Tibial nerve (tissue), 4 donors: ENCODE measurements at places on chromosomes 11 and 22. TPM values are rescaled to one million over a fixed set of nuclear protein-coding genes. Genes with fewer than 3 reads are reported as not detected.

DNA sequence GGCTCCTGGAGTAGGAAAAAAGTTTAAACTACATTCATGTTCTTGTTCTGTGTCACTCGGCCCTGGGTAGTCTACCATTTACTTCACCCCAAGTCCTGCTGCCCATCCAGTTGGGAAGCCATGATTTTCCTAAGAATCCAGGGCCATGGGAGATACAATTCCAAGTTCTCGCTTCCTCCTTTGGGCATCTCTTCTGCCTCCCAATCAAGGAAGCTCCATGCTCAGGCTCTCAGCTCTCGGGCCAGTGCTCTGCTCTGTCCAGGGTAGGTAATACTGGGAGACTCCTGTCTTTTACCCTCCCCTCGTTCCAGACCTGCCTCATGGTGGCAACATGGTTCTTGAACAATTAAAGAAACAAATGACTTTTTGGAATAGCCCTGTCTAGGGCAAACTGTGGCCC, 60.6 kb downstream of the TIMP3 start:
- H3K27ac ChIP-seq, result no peak overlapping the region
- H3K36me3 ChIP-seq, result peaks cover 55% of the 10 kb centered on the region
- H3K4me1 ChIP-seq, result no peaks in the 10 kb centered on the region
- DNase-seq, result no peak

GRCh38 chr11:46903846-46904245, 14.5 kb downstream of the LRP4 start:
- DNase-seq, result no peak
- no peaks in the 10 kb centered on the region for H3K36me3 ChIP-seq
- H3K4me3 ChIP-seq, result no peak overlapping the region
- no peak overlapping the region for H3K27ac ChIP-seq
- no peaks in the 10 kb centered on the region for H3K27me3 ChIP-seq

DNA sequence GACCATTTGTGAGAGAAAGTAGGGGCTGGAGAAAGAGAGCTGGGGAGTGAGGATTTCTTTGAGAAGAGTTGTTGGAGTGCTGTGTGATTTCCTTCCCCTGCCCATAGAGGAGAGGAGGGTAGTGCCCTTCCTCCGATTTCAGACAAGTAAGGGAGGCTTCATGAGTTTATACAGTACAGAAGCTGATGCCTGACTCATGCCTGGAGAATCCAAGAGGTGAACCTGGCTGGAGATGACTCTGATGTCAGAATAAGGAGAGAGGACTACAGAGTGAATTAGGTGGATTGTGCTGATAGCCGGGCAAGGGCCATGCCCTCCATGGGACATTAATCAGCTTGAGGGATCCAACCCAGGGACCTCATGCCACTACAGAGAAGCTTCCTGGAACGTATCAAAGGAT, 91.6 kb downstream of the FAR1 start:
- no peak for DNase-seq
- H3K27me3 ChIP-seq, result no peaks in the 10 kb centered on the region
- no peaks in the 10 kb centered on the region for H3K4me1 ChIP-seq
- H3K27ac ChIP-seq, result no peak overlapping the region

GRCh38 chr11:75831915-75832502, 17.0 kb downstream of the UVRAG start:
- no peak overlapping the region for H3K4me3 ChIP-seq
- no peaks in the 10 kb centered on the region for H3K27me3 ChIP-seq
- H3K27ac ChIP-seq, result no peak overlapping the region

DNA sequence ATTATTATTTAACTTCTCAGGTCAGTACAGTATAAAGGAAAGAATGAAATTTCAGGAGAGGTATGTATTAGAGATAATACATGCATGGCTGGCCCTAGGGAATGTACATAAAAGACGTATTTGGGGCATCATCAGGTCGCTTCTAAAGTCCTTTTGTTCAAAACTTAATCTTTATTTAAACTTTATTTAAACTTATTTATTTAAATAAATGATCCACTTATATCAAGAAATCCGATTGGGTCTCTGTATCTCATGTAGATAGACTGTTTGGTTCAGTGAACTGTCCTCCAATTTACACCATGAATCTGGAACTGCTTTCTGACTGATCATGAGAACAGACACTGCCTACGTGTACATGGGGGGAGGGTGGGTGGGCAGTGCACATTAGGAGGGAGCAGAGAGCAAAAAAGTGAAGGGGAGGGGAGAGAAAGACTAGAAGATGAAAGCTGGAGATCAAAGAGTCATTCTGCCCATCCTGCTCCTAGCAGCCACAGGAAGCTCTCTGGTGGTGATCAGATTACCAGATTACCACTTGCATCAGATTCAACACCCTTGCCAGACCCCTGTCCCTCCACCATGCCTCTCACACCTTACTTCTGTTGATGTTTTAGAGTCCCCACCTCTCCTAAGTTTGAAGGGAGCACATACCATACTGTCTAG, 92.1 kb upstream of the MTMR2 start:
- H3K4me3 ChIP-seq, result no peak overlapping the region
- H3K27ac ChIP-seq, result no peak overlapping the region
- no peak for DNase-seq
- no peaks in the 10 kb centered on the region for H3K36me3 ChIP-seq
- no peaks in the 10 kb centered on the region for H3K27me3 ChIP-seq

GRCh38 chr22:39932166-39932565, 28.0 kb upstream of the TMA7B start:
- no peaks in the 10 kb centered on the region for H3K27me3 ChIP-seq
- no peak overlapping the region for H3K27ac ChIP-seq
- H3K4me3 ChIP-seq, result no peak overlapping the region
- no peak for DNase-seq

DNA sequence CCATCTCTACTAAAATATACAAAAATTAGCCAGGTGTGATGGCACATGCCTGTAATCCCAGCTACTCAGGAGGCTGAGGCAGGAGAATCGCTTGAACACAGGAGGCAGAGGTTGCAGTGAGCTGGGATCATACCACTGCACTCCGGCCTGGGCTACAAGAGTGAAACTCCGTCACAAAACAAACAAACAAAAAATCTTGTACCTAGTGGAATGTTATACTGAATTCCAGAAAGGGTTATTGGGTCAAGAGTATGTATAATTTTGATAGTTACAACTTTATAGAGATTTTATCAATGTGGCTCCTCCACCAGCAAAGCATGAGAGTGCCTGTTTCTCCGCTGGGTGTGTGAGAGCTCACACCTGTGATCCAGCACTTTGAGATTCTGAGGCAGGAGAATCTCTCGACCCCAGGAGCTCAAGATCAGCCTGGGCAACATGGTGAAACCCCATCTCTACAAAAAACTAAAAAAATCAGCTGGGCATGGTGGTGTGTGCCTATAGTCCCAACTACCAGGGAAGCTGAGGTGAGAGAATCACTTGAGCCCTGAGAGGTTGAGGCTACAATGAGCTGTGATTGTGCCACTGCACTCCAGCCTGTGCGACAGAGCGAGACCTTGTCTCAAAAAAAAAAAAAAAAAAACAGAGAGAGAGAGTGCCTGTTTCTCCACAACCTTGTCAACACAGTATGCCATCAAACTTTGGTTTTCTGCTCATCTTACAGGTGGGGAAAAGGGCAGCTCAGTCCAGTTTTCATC, 12.7 kb upstream of the FOLR1 start:
- no peaks in the 10 kb centered on the region for H3K36me3 ChIP-seq
- H3K27ac ChIP-seq, result no peak overlapping the region
- H3K27me3 ChIP-seq, result peaks cover 6% of the 10 kb centered on the region
- H3K4me1 ChIP-seq, result no peaks in the 10 kb centered on the region

GRCh38 chr11:88370782-88371181, 33.2 kb upstream of the CTSC start:
- H3K27me3 ChIP-seq, result no peaks in the 10 kb centered on the region
- H3K4me1 ChIP-seq, result no peaks in the 10 kb centered on the region
- H3K4me3 ChIP-seq, result no peak overlapping the region
- H3K36me3 ChIP-seq, result no peaks in the 10 kb centered on the region
- no peak for DNase-seq
- no peak overlapping the region for H3K27ac ChIP-seq

GRCh38 chr11:122365610-122366360, 249.8 kb upstream of the BLID start:
- H3K4me1 ChIP-seq, result no peaks in the 10 kb centered on the region
- H3K4me3 ChIP-seq, result no peak overlapping the region
- H3K27ac ChIP-seq, result no peak overlapping the region
- H3K27me3 ChIP-seq, result no peaks in the 10 kb centered on the region

DNA sequence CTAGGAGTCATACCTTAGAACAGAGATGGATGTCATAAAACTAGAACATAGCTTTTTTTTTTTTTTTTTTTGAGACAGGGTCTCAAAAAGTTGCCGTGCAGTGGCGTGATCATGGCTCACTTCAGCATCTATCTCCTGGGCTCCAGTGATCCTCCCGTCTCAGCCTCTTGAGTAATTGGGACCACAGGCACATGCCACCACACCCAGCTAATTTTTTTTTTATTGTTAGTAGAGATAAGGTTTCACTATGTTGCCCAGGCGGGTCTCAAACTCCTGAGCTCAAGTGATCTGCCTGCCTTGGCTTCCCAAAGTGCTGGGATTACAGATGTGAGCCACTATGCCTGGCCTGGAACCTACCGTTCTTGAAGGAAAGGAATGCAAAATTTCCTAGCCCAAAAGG, 8.8 kb upstream of the CEP295 start:
- H3K36me3 ChIP-seq, result no peaks in the 10 kb centered on the region
- no peak for DNase-seq
- H3K4me3 ChIP-seq, result no peak overlapping the region
- no peak overlapping the region for H3K27ac ChIP-seq
- no peaks in the 10 kb centered on the region for H3K27me3 ChIP-seq

- DNase-seq, result no peak
- no peak overlapping the region for H3K4me3 ChIP-seq
- no peaks in the 10 kb centered on the region for H3K36me3 ChIP-seq
- no peak overlapping the region for H3K27ac ChIP-seq
- no peaks in the 10 kb centered on the region for H3K4me1 ChIP-seq
- H3K27me3 ChIP-seq, result no peaks in the 10 kb centered on the region
Observed at GRCh38 chr11:130995266-130995665, 79.0 kb upstream of the SNX19 start.

GRCh38 chr11:128421577-128422330, 165.6 kb downstream of the ETS1 start:
- DNase-seq, result no peak
- no peak overlapping the region for H3K27ac ChIP-seq
- H3K36me3 ChIP-seq, result no peaks in the 10 kb centered on the region
- no peak overlapping the region for H3K4me3 ChIP-seq

DNA sequence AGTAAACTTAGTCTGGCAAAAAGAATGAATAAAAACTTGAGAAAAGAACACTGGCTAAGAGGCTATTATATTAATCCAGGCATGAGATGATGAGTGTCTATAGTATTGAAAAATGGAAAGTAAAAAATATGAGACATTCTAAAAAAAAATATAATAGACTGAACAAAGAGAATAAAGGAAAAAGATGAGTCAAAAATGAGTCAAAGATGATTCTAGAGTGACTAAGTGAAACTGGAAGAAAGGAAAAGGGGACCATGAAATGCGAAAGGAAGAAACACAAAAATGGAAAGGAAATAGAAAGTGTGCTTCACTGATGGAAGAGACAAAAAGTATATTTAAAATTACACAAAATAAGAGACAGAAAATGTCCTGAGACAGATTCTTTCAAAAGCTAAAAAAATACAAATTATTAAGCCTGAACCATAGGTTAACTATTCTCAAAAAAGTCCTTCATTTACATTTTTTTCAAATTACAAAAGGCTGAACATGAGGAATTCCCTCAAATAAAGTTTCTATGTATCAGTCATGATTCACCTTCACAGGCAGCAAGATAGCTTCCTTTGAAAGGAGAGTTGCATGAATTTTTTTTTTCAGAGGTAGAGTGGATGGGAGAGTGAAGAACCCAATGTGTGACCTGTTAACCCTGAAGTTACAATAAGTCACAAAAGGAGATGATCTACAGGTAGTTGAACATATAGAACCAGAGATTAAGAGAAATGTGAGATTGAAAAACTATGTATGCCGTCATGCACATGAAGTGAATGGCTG, 75.2 kb downstream of the EIF3M start:
- no peaks in the 10 kb centered on the region for H3K27me3 ChIP-seq
- H3K4me1 ChIP-seq, result no peaks in the 10 kb centered on the region
- no peak for DNase-seq
- H3K4me3 ChIP-seq, result no peak overlapping the region
- no peak overlapping the region for H3K27ac ChIP-seq

DNA sequence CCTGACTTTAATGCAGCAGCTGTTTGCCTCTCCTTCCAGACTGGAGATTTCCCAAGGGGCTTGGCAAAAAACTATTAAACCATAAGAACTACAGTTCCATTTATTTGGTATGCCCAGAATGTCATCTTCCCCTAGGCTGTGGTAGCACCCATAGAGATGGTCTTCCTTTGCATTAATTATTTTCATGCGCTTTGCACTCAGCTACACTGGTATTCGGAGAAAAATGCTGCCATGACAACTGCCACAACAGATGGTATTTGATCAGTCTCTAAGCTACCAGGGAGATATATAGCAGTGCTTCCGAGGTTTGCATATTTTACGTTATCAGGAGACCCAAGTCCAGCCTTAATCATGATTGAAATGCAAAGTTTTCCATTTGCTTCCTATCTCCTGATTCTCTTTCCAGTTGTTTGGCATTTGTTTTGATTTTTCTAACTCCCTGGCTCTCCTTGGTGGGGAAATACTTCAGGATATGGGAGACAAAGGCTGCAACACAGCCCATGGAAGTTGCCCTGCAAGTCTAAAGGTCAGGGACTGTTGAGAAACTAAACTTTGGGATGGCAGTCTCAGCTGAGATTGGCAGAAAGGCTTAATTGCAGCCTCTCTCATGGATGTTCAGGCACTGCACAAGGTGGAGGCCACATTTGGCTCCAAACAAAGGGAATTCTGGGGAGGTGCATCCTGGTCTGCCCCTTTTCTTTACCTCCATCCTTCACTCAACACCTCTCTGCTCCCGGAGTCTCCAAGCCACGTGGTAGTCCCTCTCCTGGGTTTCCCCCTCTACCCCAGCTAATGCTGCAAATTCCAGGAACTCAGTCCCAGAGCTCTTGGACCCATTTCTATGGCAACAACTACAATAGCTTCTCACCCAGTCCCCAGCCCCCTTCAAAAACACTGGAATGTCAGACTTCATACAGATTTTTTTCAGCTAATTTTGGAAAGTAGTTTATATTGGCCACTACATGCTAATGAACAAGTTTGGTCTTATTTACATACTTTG, 151.8 kb downstream of the NAV2 start:
- DNase-seq, result no peak
- H3K4me1 ChIP-seq, result peaks cover 37% of the 10 kb centered on the region
- no peaks in the 10 kb centered on the region for H3K36me3 ChIP-seq
- H3K27ac ChIP-seq, result no peak overlapping the region
- no peak overlapping the region for H3K4me3 ChIP-seq
- H3K27me3 ChIP-seq, result no peaks in the 10 kb centered on the region

DNA sequence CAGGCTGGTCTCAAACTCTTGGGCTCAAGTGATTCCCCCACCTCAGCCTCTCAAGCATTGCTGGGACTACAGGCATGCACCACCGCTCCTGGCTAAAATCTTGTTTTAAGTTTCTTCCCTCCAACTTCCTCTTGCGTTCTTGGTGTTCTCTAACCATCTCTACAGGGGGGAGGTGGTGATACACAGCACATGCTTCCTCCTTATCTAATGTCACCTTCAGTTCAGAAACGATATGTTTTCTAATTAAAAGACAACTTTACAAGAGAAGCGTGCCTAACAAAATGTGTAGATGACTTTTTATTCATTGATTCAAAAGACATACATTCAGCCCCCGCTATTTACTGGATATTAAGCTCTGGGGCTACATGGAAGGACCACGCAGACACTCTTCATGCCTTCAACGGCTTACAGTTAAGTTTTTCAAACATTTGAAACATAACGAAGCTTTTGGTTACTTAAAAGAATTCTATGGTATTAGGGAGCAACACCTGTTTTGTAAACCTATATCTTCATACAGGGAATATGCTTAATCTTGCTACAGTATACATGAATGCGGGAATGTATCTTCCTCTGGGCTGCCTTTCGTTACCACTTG, 933 bp upstream of the DLAT start:
- H3K4me1 ChIP-seq, result no peaks in the 10 kb centered on the region
- peak overlapping the region; percentile 90 for H3K27ac ChIP-seq

Gene CCDC116
- 0.22 TPM for total RNA-seq

Gene CHRDL2
- total RNA-seq, result not detected

Gene CASP12
- total RNA-seq, result 2.2 TPM
